Esophagus (tissue), 2 donors: ENCODE measurements at places on chromosomes 13 and 19. TPM values are rescaled to one million over a fixed set of nuclear protein-coding genes. Genes with fewer than 3 reads are reported as not detected.

The FREM2 gene
- 0.01 TPM for polyA plus RNA-seq

The FXYD3 gene
- 630 TPM for polyA plus RNA-seq

The KLF1 gene
- polyA plus RNA-seq: not detected

The KLHL1 gene
- polyA plus RNA-seq: not detected

The CLIP3 gene
- polyA plus RNA-seq: 2.8 TPM

The ZNF331 gene
- 6.1 TPM for polyA plus RNA-seq

The SLC10A2 gene
- polyA plus RNA-seq: not detected

The N4BP2L1 gene
- polyA plus RNA-seq: 5.0 TPM

The LPAR6 gene
- 87.5 TPM for polyA plus RNA-seq

The ZSWIM9 gene
- polyA plus RNA-seq: 3.2 TPM

The LILRB4 gene
- polyA plus RNA-seq: 0.58 TPM

The SYT3 gene
- 0.20 TPM for polyA plus RNA-seq

The ZNF790 gene
- polyA plus RNA-seq: 2.9 TPM

The DPY19L3 gene
- polyA plus RNA-seq: 2.9 TPM

The CGB8 gene
- not detected for polyA plus RNA-seq

The KCNN1 gene
- 0.02 TPM for polyA plus RNA-seq

The MIA gene
- 0.47 TPM for polyA plus RNA-seq

The ZSCAN4 gene
- 0.01 TPM for polyA plus RNA-seq

The ZNF471 gene
- polyA plus RNA-seq: 1.2 TPM

The APC2 gene
- polyA plus RNA-seq: 0.02 TPM

The PLIN5 gene
- 4.9 TPM for polyA plus RNA-seq

The ZNF730 gene
- polyA plus RNA-seq: 0.10 TPM

The PODNL1 gene
- polyA plus RNA-seq: 3.9 TPM

The RDH8 gene
- not detected for polyA plus RNA-seq

The COMMD6 gene
- polyA plus RNA-seq: 72.7 TPM

The MISP gene
- polyA plus RNA-seq: 0.11 TPM

The NTF4 gene
- 20.0 TPM for polyA plus RNA-seq

The INAFM1 gene
- polyA plus RNA-seq: 7.4 TPM

The SERP2 gene
- polyA plus RNA-seq: 1.8 TPM

The SPTBN4 gene
- 1.2 TPM for polyA plus RNA-seq

The TUBB4A gene
- polyA plus RNA-seq: 0.06 TPM

The ZNF132 gene
- polyA plus RNA-seq: 0.89 TPM

The LILRB1 gene
- 0.46 TPM for polyA plus RNA-seq

The ZNF418 gene
- polyA plus RNA-seq: 3.0 TPM
